ENCODE measurements at places on chromosomes 7 and 10.

DNA sequence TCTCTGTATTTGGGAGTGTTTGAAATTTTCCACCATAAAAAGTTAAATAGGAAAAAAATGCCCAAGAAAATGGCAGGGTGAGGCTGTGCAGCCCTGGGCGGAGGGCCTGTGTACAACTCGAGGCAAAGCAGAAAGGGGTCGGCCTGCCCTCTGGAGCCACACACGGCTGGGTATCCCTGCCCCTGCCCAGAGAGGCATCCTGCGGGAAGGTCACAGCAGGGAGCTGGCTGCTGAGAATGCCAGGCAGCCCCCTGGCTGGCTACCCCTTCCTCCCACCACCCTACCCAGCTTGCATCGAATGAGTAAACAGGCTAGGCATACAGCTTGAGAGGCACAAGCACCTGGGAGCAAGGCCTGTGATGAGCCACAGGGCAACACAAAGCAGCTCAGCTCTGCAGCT, 46.1 kb downstream of the CAMK2B start:
- H3K27ac ChIP-seq = no peak overlapping the region
- H3K36me3 ChIP-seq = no peaks in the 10 kb centered on the region
- H3K27me3 ChIP-seq = peaks cover 91% of the 10 kb centered on the region

DNA sequence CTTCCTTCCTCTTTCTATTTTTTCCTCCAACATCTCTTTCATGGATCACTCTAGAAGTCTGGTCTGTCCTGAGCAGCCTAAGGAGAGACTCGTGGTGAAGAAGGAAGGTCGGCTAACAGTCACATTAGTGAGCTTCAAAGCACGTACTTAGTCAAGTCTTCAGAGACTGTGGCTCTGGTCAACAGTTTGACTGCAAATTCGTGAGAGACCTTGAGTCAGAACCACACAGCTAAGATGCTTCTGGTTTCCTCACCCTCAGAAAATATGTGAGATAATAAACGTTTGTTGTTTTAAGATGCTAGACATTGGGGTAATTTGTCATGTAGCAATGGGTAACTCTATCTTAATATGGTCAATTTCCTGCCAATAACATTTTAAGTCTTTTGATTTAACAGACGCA, 126.2 kb upstream of the LRRN3 start:
- no peaks in the 10 kb centered on the region for H3K27me3 ChIP-seq
- no peak overlapping the region for H3K4me3 ChIP-seq
- H3K36me3 ChIP-seq = no peaks in the 10 kb centered on the region
- no peak for DNase-seq

GRCh38 chr10:131371571-131371970, 60.0 kb upstream of the TCERG1L start:
- H3K36me3 ChIP-seq = no peaks in the 10 kb centered on the region
- DNase-seq = no peak
- no peak overlapping the region for H3K4me3 ChIP-seq

- peaks cover 14% of the 10 kb centered on the region for H3K4me1 ChIP-seq
- no peak overlapping the region for H3K27ac ChIP-seq
- DNase-seq = no peak
- H3K27me3 ChIP-seq = peaks cover 61% of the 10 kb centered on the region
Observed at GRCh38 chr10:14487488-14487883, 156.8 kb upstream of the FRMD4A start.

GRCh38 chr10:119243488-119243887, 36.1 kb downstream of the GRK5 start:
- no peak overlapping the region for H3K27ac ChIP-seq
- H3K27me3 ChIP-seq = no peaks in the 10 kb centered on the region
- H3K4me3 ChIP-seq = no peak overlapping the region
- H3K4me1 ChIP-seq = no peaks in the 10 kb centered on the region

- peaks cover 3% of the 10 kb centered on the region for H3K36me3 ChIP-seq
- no peak overlapping the region for H3K27ac ChIP-seq
- no peak for DNase-seq
- no peaks in the 10 kb centered on the region for H3K27me3 ChIP-seq
Observed at GRCh38 chr7:121504482-121504881, 108.4 kb upstream of the FAM3C start.

DNA sequence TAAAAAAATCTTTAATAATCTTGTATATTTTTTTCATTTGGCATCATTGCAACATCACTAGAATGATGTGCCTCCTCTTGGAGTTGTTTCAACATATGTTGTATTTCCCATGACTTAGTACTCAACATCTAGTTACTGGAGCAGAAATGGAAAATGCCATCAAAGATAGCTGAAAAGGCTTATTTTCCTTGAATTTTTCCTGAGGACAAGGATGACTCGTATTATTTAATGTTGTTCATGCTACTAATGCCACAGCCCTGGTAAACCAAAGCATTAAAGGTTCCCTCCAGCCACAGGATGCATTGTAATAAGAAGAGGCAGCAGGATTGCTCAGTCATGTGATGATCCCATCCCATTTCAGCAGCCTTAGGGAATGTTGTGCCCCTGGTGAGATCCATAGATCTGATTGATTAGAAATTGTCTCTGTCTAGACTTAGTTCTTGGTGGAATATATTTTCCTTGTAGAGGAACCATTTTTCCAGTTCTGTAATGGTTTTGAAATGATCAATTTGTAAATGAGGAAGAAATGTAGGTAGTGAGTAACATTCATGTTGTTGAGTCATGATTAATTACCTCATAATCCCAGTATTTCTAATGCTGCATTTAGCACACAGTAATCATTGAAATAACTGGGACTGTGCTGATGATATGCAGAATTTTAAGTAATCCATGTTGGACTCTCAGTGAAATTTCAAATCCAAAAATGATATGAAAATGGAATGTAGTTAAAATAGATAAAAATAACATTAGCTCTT, 91.3 kb upstream of the SMIM30 start:
- no peaks in the 10 kb centered on the region for H3K4me1 ChIP-seq
- H3K27me3 ChIP-seq = no peaks in the 10 kb centered on the region
- no peak for DNase-seq

GRCh38 chr7:135712182-135712782, 15.7 kb downstream of the SLC13A4 start:
- H3K4me3 ChIP-seq = no peak overlapping the region
- no peaks in the 10 kb centered on the region for H3K4me1 ChIP-seq
- DNase-seq = no peak
- H3K27me3 ChIP-seq = no peaks in the 10 kb centered on the region

- H3K4me3 ChIP-seq = no peak overlapping the region
- no peaks in the 10 kb centered on the region for H3K27me3 ChIP-seq
- no peaks in the 10 kb centered on the region for H3K36me3 ChIP-seq
- no peak overlapping the region for H3K27ac ChIP-seq
Observed at GRCh38 chr10:74290708-74291107, 139.7 kb downstream of the ADK start.

- H3K4me1 ChIP-seq = no peaks in the 10 kb centered on the region
- no peak overlapping the region for H3K4me3 ChIP-seq
- no peak overlapping the region for H3K27ac ChIP-seq
- no peaks in the 10 kb centered on the region for H3K36me3 ChIP-seq
- no peaks in the 10 kb centered on the region for H3K27me3 ChIP-seq
Observed at GRCh38 chr7:148684289-148684830, 14.3 kb upstream of the CUL1 start.

DNA sequence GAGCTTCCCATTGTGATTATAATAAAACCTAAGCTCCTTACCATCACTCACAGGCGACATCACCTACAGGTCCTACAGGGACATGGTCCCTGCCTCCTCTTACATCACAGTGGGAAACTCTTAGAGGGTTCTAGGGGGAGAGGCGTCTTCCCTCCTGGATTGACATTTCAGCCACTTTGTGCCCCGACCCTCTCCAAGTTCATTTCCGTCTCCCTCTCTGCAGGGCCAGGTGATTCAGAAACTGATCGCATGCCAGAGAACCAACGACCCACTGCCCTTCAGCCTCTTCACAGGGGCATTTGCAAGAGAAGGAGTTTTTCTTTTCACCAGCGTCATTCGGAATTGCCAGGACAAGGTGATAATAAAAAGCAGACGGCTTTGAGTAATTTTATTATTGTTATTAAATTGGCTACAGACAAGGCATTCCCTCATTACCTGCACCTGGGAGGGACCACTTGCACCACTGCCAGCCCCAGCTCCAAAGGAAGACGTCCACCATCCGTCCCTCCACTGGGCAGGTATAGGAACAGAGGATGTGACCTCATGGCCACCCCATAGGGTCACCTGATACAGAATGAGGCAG, 85.8 kb upstream of the CUX1 start:
- no peaks in the 10 kb centered on the region for H3K27me3 ChIP-seq
- DNase-seq = no peak
- no peak overlapping the region for H3K4me3 ChIP-seq
- no peak overlapping the region for H3K27ac ChIP-seq
- no peaks in the 10 kb centered on the region for H3K36me3 ChIP-seq
- H3K4me1 ChIP-seq = no peaks in the 10 kb centered on the region

DNA sequence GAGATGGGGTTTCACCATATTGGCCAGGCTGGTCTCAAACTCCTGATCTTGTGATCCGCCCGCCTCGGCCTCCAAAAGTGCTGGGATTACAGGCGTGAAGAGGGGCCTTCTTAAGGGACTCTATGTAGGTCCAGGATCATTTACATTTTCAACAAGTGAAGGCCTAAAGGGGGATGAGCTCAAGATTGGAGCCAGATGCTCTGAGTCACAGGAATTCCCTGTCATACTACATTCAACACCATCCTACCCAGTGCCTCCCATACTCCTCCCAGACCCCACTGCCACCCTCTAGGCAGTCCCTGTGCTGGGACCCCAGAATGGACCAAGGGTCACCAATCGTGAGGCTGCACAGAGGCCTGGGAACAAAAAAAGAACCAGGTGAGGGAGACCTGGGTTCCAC, 29.9 kb downstream of the CYTH3 start:
- H3K27me3 ChIP-seq = no peaks in the 10 kb centered on the region
- H3K4me1 ChIP-seq = peaks cover 27% of the 10 kb centered on the region
- no peak overlapping the region for H3K4me3 ChIP-seq

GRCh38 chr7:25117226-25118047, 7.6 kb downstream of the CYCS start:
- DNase-seq = no peak
- no peak overlapping the region for H3K4me3 ChIP-seq
- H3K27ac ChIP-seq = peak overlapping the region; percentile 40
- peaks cover 67% of the 10 kb centered on the region for H3K36me3 ChIP-seq
- peaks cover 31% of the 10 kb centered on the region for H3K4me1 ChIP-seq
- H3K27me3 ChIP-seq = no peaks in the 10 kb centered on the region

DNA sequence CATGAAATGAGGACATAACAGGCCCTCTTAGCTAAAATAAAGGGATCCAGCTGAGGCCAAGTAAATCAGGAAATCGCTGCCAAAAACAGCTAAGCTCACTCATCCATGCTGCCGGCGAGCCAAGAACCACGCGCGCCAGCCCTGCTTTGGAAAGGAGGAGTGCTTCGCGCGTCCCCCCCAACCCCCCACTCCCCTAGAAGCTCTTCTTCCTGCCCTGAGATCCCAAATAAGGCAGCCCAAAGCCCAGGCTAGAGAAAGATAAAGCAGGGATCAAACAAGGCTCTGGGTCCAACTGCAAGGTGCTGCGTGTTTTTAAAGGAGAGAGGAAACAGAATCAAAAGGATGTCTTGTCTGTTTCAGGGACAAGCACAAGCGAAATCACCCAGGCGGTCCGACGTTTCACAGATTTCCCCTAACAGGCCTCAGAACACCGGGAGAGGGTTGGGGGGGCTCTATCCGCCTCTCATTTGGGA, 168.3 kb upstream of the AUTS2 start:
- no peaks in the 10 kb centered on the region for H3K36me3 ChIP-seq
- no peak overlapping the region for H3K27ac ChIP-seq
- no peak for DNase-seq
- H3K27me3 ChIP-seq = no peaks in the 10 kb centered on the region

GRCh38 chr10:96138102-96138501, 8.0 kb downstream of the ZNF518A start:
- no peak overlapping the region for H3K27ac ChIP-seq
- DNase-seq = no peak
- peaks cover 29% of the 10 kb centered on the region for H3K36me3 ChIP-seq
- H3K4me3 ChIP-seq = no peak overlapping the region

DNA sequence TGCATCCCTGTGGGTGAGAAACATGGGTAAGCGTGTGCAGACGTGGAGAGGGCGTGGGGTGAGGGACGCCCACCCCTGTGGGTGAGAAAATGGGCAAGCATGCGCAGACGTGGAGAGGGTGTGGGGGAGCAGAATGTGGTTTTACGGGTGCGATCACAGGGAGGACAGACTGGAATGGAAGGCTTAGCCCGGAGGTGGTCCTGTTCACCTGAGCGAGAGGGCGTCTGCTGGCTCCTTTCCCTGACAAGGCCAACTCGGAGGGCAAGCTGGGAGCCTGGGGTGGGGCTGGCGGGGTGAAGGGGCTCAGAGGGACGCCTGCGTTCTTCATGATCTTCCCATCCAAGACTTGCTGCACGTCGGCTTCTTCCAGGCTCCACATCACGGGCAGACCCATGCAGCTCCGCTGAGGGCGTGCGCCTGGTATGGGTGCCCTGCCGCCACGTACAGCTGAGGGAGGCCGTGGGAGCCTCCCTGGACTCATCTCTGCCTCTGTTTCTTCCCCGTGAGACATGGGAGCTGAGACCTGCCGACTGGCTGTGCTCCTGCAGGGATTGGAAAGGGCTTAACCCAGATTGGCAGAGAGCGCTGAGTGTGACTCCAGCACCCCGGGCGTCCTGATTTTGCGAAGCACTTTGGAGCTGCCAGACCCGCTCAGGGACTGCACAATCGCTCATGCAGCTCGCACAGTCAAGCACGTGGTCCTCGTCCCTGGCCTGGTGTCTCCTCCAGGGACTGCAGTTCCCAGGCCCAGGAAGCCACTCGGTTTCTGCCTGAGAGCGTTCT, 74.3 kb upstream of the SHH start:
- no peaks in the 10 kb centered on the region for H3K27me3 ChIP-seq
- no peak overlapping the region for H3K4me3 ChIP-seq
- H3K36me3 ChIP-seq = no peaks in the 10 kb centered on the region
- DNase-seq = no peak
- no peak overlapping the region for H3K27ac ChIP-seq

DNA sequence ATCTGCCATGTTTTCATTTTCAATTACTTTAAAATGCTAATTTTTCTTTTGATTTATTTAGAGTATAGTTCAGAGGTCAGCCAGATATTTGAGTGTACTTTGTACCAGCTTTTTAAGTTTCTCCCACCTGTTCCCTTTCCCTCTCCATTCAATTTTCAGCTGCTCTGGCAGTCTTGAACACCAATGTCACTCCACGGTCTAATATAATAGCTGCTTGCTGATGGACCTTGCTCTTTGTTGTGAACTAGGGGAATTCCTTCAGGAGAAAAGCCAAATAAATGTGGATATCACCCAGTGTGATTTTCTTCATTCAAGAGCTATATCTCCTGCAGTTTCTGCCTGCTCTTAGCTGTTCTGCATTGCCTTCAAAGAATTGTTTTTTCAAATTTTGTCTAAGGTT, 3.9 kb upstream of the HPS1 start:
- DNase-seq = no peak
- no peak overlapping the region for H3K4me3 ChIP-seq
- no peaks in the 10 kb centered on the region for H3K27me3 ChIP-seq
- H3K4me1 ChIP-seq = no peaks in the 10 kb centered on the region

- no peaks in the 10 kb centered on the region for H3K27me3 ChIP-seq
- H3K4me3 ChIP-seq = no peak overlapping the region
- H3K36me3 ChIP-seq = peaks cover 5% of the 10 kb centered on the region
- DNase-seq = no peak
- peaks cover 30% of the 10 kb centered on the region for H3K4me1 ChIP-seq
Observed at GRCh38 chr10:131908151-131908550, 7.3 kb downstream of the PPP2R2D start.
